ENCODE measurements at places on chromosomes 16 and 17. TPM values are rescaled to one million over a fixed set of nuclear protein-coding genes. Genes with fewer than 3 reads are reported as not detected.

TXNDC17 gene
- 152 TPM for total RNA-seq

CEMP1 gene
- not detected for total RNA-seq

GRCh38 chr16:79972053-79972704 is 371.6 kb upstream of the MAF start:
- H3K4me3 ChIP-seq = no peak overlapping the region
- no peaks in the 10 kb centered on the region for H3K27me3 ChIP-seq
- no peaks in the 10 kb centered on the region for H3K36me3 ChIP-seq
- no peak for DNase-seq
- no peak overlapping the region for H3K27ac ChIP-seq

DNA sequence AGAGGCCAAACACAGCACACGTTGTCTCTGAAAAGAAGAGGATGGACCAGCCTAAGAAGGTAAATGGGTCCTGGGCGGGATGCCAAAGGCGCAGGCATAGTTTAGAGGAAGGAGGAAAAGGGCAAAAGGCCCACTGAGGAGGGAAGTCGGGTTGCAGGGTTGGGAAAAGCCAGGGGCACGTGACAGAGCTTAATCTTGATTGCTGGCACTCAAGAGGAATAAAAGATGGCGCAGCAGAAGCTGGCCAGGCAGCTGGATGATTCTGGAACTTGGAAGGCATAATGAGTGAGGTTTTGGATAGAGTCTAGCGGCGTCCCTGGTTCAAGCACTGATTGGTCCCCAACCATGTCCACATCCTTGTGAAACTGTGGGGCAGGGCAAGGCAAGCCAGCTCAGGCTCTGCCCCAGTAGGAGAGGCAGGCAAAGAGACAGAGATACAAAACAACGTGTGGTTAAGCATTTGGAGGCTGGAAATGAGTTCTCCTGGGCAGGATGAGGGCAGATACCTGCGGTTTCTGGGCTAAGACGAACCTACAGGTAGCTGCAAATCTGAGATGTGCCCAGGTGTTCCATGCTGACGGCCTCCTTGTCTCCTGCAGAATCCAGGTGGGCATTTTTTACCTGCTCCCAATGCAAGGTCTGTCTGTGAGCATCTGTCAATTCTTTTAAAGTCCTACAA is 52.7 kb upstream of the CIBAR2 start:
- peak overlapping the region; percentile 74 for H3K27ac ChIP-seq
- H3K36me3 ChIP-seq = no peaks in the 10 kb centered on the region
- no peaks in the 10 kb centered on the region for H3K27me3 ChIP-seq
- H3K4me3 ChIP-seq = no peak overlapping the region
- H3K4me1 ChIP-seq = peaks cover 68% of the 10 kb centered on the region

- peaks cover 9% of the 10 kb centered on the region for H3K4me1 ChIP-seq
- no peaks in the 10 kb centered on the region for H3K27me3 ChIP-seq
- no peak for DNase-seq
- H3K27ac ChIP-seq = no peak overlapping the region
- no peaks in the 10 kb centered on the region for H3K36me3 ChIP-seq
Measured at GRCh38 chr17:65231086-65231485, 93.9 kb downstream of the RGS9 start.

DNA sequence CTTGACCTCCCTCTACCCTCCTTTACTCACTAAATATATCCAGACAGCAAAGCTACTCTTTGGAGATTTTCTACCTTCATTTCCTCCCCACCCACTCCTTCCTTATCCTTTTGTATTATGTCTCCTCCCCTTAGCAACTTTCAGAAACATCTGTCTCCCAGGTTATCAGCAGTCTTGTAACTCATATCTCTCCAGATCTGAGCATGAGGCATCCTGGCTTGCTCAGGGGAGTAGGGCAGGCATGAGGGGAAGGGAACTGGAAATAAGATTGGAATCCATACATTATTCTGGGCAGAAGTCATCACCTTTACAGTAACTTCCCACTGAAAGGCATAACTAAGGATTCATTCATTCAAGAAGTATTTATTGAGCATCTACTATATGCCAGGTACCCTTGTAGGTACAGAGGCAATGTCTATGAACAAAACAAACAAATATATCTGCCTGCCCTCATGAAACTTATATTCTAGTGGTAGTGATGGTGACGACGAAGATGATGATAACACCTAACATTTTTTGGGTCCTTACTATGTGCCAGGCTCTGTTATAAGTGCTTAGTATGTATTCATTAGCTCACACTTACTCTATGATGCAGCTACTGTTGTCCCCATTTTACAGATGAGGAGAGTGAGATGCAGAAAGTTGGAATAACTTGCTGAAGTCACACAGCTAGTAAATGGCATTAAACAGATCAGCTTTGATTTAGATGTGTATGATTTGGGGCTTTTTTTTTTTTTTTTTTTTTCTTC is 123.9 kb upstream of the CACNG3 start:
- no peaks in the 10 kb centered on the region for H3K27me3 ChIP-seq
- no peaks in the 10 kb centered on the region for H3K4me1 ChIP-seq
- H3K36me3 ChIP-seq = no peaks in the 10 kb centered on the region
- H3K4me3 ChIP-seq = no peak overlapping the region
- DNase-seq = no peak
- H3K27ac ChIP-seq = no peak overlapping the region

DNA sequence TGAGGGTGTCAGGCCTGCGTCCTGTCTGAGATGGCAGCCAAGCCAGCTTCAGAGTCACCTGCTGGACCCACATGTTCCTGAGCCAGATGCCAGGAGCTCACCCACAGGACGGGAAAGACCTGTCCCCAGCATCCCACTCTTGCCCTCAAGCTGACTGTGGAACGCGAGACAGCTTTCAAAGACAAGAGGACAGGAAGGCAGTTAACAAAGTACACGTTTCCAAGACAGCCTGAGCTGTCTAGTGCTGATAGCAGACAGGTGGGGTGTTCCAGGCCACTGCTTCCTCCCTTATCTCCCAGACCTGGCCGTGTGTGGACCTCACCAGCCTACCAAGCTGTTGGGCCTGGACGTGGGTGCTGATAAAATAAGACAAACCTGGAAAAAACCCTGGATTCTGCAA is 13.2 kb downstream of the CMTM3 start:
- H3K4me3 ChIP-seq = no peak overlapping the region
- H3K4me1 ChIP-seq = peaks cover 16% of the 10 kb centered on the region
- H3K27ac ChIP-seq = no peak overlapping the region
- peaks cover 9% of the 10 kb centered on the region for H3K36me3 ChIP-seq
- no peaks in the 10 kb centered on the region for H3K27me3 ChIP-seq

Measured in sigmoid colon (tissue), 7 donors.